ENCODE measurements at places on chromosomes 6 and 20.

GRCh38 chr6:88248709-88249321 is 82.7 kb upstream of the CNR1 start:
- no peak for DNase-seq

- no peak for DNase-seq
Measured at GRCh38 chr20:57808264-57809070, 98.7 kb upstream of the PMEPA1 start.

DNA sequence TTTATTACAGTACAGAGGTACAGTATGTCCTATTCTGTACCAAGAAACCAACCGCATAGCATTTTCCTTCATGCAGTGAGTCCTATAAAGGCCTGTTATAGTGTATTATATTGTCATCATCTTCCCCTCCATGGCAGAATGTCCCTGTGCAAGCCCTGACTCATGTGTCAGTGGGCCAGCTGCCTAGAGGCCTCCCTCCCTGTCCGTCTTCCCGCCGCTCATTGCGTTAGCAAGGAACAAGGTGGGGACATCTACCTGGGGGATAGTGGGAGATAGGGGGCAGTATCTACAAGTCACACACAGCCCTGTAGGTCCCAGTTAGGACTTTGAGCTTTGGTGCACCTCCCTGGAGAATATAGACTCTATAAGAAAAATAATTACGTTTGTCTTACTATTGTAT is 27.1 kb downstream of the ARFGEF2 start:
- DNase-seq = no peak

GRCh38 chr20:42074944-42075343 is 456.8 kb upstream of the CHD6 start:
- no peak for DNase-seq

- no peak for DNase-seq
Measured at GRCh38 chr6:106502559-106502958, 126.7 kb downstream of the RTN4IP1 start.

DNA sequence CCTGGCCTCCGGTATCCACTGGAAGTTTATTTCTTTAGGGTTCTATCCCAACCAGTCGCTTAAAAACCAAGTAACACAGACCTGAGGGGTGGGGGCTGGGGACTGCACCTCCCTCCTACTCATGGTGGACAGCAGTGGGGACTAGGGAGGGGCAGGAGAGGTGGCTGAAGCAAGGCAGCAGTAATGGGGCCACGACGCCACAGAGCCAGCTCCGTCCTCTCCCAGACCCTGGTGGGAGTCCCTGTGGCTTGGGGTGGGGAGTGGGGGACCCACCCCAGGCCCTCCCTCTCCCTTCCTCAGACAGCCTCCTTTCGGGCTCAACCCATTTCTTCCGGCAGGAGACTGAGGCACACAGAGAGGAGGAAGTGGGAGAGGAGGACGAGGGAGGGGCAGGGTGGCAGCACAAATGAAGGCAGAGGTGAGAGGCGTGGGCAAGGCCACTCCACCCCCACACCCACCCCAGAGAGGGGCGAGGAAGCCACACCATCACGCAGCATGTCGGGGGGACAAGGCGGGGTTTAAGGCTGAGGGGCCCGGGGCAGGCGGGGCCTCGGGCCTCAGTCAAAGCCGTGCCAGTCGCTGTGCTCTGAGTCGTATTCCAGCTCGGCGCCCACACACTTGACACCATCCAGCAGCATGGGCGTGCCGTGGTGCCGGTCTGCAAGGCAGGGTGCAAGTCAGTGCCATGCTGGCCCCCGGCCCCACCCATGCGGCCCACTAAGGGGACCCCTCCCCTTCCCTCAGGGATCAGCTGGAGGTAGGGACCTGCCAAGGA is 13.9 kb downstream of the ADISSP start:
- DNase-seq = no peak

GRCh38 chr6:111761212-111761611 is 112.0 kb downstream of the FYN start:
- no peak for DNase-seq

DNA sequence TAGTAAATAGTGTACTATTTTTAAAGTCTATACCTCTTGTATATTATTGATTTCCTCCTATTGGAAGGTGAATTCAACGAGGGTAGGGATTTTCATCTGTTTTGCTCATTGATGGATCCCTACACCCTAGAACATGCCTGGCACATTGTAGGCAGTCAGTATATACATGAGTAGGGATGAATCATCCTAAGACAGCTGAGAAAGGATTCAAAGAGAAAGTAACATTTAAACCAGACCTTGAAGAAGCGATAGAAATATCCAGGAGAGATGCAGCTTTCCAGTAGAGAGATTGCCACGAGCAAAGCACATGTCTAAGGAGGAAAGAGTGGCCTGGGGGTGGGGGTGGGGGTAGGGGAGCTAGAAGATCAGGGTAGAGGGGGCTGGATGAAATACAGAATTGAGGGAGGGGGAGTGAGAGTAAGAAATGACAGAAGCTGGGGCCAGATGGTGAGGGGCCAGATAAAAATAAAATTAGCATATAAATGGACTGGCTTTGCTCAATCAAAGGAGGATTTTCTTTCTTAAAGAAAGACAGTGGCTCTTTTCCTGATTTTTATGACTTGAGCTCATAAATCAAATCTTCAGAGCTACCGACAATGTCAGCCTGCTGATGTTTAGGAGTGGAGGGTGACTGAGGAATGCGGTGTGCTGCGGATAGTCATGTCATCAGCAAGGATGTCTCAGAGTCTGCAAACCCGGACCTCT is 168.2 kb downstream of the SAMD5 start:
- DNase-seq = no peak

- DNase-seq = no peak
Measured at GRCh38 chr20:51512645-51513044, 29.9 kb downstream of the NFATC2 start.

- no peak for DNase-seq
Measured at GRCh38 chr20:36217226-36217625, 19.1 kb upstream of the AAR2 start.

DNA sequence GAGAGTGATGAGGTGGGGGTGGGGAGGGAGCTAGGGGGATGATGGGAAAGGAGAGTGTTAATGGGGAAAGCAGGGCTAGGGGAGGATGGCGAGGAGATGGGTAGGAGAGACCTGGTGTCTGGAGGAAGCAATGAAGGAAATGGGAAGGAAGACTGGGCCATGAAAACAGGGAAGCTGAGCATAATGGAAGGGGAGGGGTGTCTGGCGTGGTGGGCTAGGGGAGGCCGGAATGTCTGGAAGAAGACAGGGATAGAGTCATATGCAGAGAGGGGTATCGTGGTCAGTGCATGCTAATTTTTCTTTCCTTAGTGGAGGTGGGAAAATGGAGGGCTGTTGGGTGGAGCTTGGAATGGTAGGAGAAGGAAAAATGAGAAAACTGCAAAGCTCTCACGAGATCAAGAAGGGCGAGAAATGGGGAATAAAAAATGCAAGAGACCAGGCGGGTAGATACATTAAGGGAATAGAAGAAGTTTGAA is 423 bp downstream of the KLHDC3 start:
- DNase-seq = no peak

DNA sequence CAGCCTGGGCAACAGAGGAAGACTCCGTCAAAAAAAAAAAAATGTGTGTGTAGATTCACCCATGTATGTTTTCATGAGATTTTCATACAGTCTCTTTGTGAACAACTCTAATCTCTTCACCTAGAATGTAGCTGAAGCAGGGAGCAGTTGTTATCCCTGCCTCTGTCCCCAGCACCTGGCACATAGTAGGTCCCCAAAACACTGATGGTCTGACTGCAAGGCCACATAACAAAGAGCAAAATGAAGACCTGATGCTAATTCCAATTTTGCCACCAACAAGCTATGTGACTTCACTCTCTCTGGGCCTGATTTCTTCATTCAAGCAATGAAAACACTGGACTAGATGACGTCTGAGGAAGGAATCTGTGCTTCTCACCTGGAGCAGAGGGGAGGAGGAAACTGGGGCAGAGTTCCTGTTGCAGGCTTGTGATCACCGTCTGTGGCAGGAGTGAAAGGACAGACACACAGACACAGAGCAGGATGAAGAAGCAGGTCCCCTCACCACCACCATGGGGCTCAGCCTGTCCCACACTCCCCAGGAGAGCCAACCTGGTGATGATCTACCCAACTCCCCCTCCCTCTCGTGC is 4.6 kb downstream of the SLC44A4 start:
- DNase-seq = no peak

GRCh38 chr6:36563237-36563927 is 16.1 kb upstream of the STK38 start:
- DNase-seq = no peak

GRCh38 chr20:47438464-47439381 is 63.0 kb upstream of the NCOA3 start:
- DNase-seq = no peak

GRCh38 chr6:42028234-42029061 is 21.9 kb upstream of the TAF8 start:
- DNase-seq = no peak

DNA sequence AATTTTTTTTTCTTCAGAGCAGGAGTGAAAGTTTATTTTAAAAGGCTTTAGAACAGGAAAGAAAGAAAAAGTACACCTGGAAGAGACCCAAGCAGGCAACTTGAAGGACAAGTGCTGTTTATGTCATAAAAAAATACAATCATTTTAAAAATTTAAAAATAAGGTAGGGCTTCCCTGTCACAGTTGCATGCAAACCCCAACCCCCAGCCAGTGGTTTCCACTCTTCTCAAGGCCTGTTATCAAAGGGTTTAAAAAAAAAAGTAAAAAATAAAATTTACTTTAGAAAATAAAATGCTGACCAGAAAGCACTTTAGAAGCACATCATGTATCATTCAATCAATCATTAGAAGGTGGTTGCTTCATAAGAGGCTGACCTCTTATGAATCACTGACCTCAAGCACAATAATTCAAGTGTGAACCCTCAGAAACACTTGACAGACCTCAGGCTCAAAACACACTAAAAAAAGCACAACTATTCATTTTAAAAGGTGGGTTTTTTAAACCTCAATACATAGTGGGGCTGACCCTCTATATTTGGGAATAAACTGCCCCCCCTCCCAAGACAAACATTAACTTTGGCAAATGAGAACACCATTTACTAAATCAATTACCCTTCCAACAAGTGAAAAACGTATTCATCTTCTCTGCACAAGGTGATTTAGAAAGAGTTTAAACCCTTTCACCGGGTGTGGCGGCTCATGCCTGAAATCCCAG is 15.6 kb downstream of the ILRUN start:
- no peak for DNase-seq

DNA sequence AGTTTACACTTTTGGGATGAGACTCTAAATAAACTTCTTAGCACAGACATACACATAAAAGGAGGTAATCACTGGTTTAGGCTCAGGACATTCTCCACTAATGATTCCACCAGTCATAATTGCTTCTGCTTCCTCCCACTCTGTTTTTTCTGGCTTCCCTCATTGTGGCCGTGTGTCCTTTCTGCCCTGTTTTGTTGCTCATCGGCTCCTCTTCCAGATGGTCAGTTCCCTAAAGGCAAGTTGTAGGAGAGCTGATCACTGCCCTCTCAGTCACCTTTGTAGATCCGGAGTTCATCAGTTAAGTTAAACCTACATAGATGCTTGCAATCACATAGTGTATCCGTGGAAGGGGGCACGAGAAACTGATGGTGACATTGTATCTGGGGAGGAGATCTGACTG is 200.5 kb upstream of the ARG1 start:
- DNase-seq = no peak

GRCh38 chr6:56541030-56541600 is 101.6 kb downstream of the DST start:
- DNase-seq = no peak

- DNase-seq = no peak
Measured at GRCh38 chr20:38825901-38826625, 20.6 kb downstream of the PPP1R16B start.

- no peak for DNase-seq
Measured at GRCh38 chr20:10498200-10498599, 63.1 kb downstream of the SLX4IP start.

DNA sequence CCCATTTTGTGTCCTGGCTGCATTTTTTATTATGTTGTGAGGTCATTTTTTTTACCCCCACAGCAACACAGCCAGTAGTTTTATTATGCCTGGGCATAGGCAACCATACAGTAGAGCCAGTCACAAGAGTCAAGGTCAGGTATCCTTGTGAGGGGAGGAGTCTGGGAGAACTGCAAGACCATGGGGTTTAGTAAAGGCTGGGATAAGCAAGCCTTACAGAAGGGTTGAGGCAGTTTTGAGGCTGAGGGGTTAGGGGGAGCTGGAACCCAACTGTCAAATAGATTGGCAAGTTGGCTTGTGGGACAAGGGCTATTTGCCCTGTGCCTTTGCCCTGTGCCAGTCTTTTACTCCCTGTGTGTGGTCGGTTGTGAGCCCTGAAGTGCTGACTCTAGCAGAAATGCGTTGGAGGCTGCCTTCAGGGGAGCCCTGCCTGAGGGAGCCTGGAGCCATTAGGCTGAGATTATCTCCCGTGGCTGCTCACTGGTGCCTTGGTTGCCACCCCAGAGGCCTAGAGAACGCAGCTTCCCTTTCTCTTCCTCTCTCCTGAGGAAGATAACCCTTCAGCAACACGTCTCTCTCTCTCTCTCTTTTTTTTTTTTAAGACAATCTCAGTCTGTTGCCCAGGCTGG is 31.1 kb downstream of the RALY start:
- no peak for DNase-seq

GRCh38 chr6:125316621-125317020 is 14.9 kb upstream of the HDDC2 start:
- no peak for DNase-seq

DNA sequence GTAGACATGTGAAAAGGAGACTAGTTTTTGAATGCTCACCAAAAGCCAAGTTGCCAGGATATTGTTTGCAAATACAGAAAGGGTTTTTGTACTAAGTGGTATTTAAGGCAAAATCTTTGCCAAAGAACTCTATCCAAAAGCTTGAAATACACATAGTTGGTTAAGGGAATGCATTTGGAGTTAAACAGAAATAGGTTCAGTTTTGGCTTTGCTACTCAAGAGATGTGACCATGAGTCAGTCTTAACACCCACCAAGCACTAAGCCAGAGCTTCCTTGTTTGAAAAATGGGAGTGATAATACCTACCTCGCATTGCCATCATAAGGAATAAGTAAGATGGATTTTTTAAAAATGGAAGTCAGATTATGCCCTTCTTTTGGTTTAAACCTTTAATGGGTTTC is 191.7 kb upstream of the LAMP5 start:
- no peak for DNase-seq
